ENCODE measurements at places on chromosomes 16 and 17.
A peak's percentile ranks its signal among the peaks of the same experiment; 100 is the strongest.

GRCh38 chr17:31582151-31582907 is 190.9 kb downstream of the RAB11FIP4 start:
- no peak for DNase-seq

- DNase-seq: no peak
These were observed 333.1 kb downstream of the FOXL1 start for GRCh38 chr16:86911437-86911958.

GRCh38 chr17:40168262-40168832 is 8.9 kb upstream of the RAPGEFL1 start:
- no peak for DNase-seq

DNA sequence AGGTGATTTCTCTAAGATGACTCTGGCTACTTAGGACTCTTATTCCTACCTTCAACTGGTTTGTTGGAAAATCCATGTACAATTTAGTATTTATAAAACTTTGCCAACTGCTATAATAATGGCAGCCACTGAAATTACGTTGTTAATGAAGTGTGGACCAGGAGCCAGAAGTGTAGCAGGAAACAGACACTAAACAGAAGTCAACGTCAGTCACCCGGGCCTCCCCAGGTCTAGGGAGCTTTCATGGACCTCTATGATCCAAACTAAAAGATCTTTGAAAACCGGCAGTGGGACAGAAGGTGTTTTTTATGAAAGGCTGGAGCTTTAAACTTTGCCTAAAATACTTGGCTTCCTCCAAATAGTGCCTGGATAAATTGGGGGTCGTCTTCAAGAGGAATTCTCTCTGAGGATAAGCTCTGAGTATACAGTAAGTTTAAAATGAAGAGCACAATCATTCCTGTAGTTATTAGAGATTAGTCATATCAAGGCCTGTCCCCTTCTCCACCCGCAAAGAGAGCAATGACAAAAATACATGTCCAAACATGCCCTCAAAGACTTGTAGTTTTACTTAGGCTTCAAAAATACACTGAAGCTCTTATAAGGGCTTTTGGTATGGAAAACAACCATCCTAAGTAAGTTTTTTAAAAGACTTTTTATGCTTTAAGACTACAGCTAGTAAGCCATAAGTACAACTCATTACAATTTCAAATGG is 34.6 kb downstream of the DCUN1D3 start:
- no peak for DNase-seq

DNA sequence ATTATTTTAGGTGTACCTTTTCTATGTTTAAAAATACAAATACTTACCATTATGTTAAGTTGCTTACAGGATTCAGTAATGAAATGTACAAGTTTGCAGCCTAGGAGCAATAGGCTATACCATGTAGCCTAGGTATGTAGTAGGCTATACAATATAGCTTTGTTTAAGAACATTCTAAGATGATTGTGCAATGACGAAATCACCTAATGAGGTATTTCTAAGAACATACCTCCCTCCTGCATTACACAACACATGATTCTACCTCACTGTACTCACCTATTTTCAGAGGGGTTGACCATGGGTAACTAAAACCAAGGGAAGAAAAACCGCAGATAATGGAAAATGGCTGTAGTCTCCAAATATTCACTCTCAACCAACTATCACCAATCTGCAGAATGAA is 35.3 kb upstream of the TBC1D3K start:
- DNase-seq: no peak

DNA sequence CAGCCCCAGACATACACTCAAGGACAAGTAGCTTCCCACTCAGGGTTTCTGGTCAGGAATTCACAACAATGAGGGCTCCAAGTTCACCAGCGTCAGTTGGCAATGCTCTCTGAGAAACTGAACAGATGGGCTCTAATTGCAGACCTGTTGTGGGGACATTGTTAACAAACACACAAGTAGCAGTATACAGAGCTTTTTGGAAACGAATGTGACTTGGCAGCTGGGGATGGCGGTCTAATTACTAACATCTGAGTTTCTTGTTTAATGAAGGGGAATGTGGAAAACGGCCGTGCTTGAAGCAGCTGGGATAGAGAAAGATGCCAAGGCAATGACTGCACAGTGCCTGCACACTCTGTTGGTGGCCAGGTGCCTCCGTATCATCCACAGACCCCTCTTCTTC is 316.1 kb upstream of the IRX3 start:
- DNase-seq: no peak

- no peak for DNase-seq
These were observed 29.9 kb upstream of the TNRC6C start for GRCh38 chr17:77928519-77929179.

GRCh38 chr17:47905221-47905733 is 9.2 kb downstream of the SP2 start:
- no peak for DNase-seq

DNA sequence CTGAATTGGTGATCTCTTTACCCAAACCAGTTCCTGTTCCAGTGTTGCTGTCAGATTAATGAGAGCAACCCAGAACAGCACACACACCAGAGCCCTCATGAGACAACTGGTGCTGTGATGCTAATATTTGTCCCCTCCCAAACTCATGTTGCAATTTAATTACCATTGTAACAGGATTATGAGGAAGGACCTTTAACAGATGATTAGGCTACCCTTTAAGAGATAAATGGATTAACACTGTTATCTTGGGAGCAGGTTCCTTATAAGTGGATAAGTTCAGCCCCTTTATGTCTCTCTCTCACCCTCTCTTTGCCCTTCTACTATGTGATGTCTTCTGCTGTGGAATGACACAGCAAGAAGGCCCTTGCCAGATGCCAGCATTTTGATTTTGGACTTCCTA is 1.1 kb upstream of the CCDC182 start:
- no peak for DNase-seq

DNA sequence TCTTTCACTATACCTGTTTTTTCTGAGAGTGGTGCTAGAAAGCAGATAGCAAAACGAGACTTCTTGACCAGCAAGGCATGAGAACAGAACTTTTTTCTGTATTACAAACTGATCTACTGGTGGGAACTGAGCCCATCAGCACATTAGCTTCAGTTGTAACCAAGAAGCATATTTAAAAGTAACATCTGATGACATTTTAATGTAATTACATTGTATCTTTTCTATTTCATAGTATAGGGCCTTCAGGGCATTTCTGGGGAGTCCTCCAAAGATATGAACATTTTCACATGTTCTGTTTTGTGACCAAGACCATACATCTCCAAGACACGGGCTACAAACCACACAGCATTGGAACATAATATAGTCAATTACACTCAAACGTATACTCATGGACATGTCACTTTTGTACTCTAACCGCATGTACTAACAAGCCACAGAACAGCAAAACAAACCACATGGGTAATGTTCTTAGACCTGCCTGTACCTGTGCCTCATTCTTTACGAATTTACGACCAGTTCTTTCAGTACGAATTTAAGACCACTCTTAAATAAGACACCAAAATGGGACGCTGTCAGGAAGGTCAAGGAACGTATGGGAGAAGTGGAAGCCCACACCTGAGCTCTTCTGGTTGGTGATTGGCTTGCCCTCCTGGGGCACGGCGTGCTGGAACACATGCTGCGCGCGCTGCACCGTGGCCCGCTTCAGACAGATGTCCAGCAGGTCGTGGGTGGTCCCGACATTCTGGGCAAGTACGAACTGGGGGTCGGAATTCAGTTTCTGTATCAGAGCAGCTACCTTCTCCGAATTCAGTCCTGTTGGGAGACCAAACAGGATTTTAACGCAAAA is 825 bp downstream of the BLMH start:
- DNase-seq: peak; percentile 26

DNA sequence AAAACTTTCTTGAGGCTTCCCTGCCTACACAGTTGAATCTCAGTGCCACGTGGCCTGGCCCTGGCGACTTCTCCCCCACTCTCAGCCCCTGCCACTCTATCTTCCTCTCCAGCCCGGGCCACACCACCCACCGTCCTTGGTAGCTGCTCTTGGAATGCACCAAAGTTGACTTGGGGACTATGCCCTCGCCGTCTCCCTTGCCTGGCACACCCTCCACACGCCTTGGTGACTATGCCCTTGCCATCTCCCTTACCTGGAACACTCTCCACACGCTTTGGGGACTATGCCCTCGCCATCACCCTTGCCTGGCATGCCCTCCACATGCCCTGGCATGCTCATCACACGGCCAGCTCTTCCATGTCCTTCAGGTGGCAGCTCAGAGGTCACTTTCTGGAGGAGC is 15.5 kb upstream of the TVP23A start:
- DNase-seq: no peak

DNA sequence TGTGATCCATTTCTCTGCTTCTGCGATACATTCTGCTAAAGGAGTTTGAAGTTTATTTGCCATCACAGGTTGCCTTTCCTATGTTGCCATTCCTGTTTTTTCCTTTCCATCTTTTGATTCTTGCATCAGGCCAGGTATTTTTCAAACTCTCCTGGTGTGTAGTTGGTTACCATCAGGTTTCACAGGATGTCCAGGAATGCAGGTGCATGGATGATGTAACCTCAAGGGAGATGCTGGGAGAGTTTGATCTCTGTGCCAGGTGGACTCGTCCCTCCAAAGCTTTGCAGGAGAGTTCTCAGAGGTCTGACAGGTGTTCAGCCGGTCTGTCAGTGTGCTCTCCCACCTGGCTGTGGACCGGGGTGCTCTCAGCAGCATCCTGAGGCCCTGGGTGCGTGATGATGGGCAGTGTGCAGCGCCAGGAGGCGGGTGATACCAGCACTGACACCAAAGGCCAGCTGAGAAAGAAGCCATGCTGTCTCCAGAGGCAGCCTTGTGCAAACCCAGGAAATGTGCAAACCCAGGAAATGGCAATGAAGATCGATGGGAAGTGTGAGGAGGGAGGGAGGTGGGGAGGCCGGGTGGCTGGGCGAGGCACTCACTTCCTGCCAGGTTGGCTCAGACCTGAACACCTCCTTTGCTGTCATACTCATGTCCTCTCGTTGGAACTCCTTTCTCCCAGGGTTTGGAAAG is 1.7 kb downstream of the ATP2C2 start:
- DNase-seq: no peak

DNA sequence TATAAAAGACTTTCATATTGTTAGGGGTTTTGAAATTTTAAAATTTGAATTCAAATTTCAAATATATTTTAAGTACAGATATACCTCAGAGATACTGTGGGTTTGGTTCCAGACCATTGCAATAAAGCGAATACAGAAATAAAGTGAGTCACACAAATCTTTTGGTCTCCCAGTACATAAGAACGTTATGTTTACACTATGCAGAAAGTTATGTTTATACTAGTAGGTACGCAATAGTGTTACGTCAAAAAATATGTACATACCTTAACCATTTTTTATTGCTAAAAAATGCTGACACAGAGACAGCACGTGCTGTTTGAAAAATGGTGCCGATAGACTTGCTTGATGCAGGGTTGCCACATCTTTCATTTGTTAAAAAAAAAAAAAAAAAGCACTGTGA is 19.7 kb downstream of the NUP88 start:
- DNase-seq: no peak

GRCh38 chr16:17759451-17760390 is 289.0 kb upstream of the XYLT1 start:
- no peak for DNase-seq

GRCh38 chr17:16304830-16305229 is 48.4 kb downstream of the CENPV start:
- no peak for DNase-seq

- no peak for DNase-seq
These were observed 34.5 kb downstream of the ABCC1 start for GRCh38 chr16:15983898-15984297.

- DNase-seq: no peak
These were observed 561 bp downstream of the AXIN1 start for GRCh38 chr16:351804-352520.

- no peak for DNase-seq
These were observed 41.4 kb downstream of the CMIP start for GRCh38 chr16:81485824-81486539.

DNA sequence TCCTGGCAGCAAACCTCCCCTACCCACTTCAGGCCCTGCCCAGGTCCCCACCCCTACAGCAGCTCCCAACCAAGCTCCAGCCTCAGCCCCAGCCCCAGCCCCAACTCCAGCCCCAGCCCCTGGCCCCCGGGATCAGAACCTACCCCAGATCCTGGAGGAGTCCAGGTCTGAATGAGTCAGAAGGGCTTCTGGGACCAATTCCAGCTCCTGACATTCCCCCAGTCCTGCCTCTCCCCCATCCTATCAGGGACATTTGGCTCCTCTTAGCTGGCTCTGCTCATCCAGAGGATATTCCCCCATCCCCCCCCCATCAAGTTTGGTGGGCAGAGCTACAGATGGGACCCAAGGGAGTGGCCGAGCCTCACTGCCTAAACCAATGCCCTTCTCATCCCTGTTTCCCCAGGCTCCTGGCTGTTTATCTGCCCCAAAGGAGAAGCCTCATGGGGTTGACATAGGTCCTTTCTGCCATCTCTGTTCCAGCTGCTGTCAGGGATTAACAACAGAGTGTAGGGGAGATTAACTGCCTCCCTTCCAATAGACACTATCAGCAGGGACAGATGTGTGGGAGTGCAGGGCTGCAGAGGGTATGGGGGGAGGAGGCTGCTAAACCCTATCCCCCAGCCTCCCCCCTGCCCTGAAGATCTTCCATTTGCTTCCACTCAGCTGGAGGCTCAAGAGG is 16.5 kb downstream of the CNTNAP1 start:
- DNase-seq: no peak

DNA sequence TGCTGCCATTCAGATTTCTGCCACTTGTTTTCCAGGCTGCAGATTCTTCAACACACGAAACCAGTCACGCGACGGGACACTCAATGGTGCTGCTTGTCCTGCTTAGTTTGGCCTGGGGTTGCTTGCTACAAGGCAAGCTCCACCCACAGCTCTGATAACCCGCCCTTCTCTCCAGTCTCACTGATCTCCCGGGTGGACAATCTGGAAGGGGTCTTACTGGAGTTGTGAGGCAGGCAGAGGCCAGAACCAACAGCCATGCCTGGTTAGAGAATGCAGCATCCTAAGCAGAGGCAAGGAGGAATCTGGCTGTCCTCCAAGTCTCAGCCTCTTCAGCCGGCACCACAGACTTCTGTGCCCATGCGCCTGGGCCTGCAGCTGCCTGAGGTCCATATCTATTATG is 119.1 kb downstream of the KCNJ12 start:
- no peak for DNase-seq

DNA sequence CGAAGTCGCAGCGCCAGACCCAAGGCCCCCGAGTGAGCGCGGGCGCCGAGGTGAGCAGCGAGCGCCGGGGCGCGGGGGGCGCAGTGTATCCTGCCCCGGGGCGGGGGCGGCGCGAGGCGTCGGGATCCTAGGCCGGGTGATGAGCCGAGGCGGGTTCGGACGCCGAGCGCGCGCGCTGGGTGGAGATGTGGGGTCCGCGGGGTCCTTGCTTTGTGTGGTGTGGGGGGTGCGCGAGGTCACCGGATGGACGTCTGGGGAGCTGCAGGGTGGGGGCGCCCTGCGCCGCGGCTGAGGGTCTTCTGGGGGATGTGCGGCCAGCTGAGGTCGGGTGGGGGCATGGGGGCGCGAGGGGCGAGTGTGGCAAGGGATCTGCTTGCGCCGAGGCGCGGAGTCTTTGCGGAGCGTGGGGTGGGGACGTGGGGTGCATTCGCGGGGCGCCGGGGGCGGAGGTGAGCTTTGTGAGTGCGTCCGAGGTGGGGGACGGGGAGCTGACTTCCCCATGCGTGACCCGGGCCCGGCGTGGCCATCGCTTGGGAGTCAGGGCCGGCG is 560 bp downstream of the RAI1 start:
- DNase-seq: peak; percentile 45

GRCh38 chr17:65978871-65979270 is 213.1 kb downstream of the CEP112 start:
- DNase-seq: no peak

- DNase-seq: no peak
These were observed 2.6 kb downstream of the PER1 start for GRCh38 chr17:8149419-8150193.

Measured in activated T-cell treated with anti-CD3 and anti-CD28 coated beads for 48 hours (primary cell).